Stimulated activated CD4-positive, alpha-beta T cell treated with anti-CD3 and anti-CD28 coated beads, TNF-alpha, amount 100 ng/mL, for 4 hours (primary cell): ENCODE measurements at places on chromosomes 12 and 14.

DNA sequence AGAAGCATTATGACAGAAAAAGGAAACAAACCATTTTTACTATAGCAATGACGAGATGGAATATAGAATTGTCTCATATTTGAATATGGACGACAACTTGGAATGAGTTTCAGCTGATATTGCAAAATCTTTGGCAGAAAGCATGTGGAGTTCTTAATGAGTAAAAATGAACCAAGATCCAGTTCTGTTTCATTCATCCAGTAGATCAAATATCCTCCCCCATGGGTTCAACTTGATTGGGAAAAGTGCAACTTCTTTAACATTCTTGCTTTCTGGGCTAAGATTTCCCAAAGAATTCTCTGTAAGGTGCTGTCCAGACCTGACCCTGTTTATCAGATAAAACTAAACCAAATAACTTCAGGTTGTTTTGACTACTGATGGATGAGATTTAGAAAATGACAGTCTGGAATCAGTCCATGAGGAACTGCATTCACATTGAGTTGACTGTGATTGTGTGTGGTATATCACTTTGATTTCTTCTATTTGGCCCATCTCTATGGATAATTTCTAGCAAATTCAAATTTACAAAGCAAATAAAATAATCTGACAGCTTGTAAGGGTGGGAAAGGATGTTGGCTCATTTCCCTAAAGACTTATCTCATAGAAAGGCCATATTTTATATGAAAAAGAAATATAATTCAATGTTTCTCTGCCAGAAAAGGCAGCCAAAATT is 267.4 kb downstream of the ADAMTS20 start:
- DNase-seq: no peak

DNA sequence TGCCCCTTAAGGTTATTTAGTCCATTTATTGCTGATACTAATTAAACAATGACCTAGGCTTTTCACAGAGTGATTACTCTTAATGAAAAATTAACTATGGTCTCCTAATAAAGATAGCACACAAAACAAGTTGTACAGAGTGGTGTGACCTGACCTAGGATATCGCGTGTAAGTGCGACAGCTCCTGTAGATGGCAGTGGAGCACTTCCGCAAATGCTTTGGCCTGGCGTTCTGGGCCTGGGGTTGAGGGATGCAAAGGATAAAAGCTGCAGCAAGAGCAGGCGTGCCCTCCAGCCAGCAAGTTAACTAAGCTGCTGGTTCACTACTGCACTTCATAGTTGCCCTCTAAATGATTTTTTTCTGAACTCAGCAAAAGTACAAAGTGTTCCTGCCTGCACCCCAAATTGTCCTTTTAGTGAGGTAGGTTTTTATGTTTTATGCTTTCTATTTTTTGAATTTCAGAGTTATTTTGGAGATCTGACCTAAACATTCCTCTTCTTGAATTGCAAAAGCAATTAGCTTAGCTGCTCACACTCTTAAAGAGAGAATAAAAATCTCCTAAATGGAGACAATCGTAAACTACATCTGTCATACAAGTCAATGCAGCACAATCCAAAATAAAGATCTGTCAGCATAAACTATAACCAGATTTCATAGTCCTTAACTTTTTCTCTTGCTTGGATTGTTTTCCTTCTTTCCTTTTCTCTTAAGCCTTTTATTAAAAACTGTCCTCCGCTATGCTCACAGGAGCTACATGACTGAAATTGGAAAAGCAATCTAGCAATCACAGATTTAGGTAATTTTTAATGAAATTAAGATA is 379.6 kb downstream of the LRIG3 start:
- DNase-seq: no peak

DNA sequence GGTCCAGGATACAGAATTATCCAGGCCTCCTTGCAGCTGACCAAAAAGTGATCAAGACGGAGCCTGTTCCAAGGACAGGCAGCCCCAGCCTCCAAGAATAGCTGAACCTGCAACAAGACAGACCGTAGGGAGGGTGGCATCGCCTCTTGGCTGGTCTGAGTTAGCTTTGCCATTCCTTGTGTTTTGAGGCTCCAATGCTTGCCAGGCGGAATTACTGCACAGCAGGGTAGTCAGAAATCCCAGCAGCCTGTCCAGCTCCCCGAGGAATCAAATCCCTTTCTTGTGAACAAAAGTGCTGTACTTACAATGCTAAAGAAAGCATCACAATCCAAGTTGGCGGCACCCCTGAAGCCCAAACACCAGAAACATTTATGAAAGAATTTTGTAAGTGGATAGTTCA is 246.9 kb downstream of the TMEM132C start:
- no peak for DNase-seq

- DNase-seq: no peak
Measured at GRCh38 chr12:23204933-23205778, 580.2 kb downstream of the ETNK1 start.

DNA sequence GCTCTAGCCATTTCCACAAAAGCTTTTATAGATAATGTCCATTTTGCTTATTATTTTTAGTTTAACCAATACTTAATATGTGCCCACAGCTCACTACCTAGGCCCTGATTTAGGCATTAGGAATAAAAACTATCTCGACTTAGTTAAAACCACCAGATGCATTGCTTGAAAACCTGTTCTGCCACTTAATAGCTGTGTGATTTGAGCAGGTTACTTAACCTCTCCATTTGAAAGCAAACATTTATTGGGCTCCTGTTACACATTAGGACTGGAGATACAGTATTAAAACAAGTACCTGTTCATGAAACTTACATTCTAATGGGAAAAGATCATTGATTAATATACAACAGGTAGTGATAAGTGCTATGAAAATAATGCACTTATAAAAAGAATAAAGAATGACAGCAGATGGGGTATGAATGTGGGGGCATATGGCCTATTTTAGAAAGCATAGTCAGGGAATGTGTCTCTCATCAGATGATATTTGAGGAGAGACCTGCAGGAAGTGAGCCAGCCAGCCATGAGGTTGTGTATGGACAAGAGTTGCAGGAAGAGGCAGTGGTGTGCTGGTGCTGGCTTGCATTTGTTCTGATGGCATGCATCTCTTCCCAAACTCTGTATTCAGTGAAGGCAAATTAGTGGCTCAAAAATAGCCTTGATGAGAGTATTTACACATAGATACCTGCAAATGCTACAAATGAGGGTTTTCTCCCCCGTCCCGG is 34.3 kb downstream of the NOPCHAP1 start:
- no peak for DNase-seq

DNA sequence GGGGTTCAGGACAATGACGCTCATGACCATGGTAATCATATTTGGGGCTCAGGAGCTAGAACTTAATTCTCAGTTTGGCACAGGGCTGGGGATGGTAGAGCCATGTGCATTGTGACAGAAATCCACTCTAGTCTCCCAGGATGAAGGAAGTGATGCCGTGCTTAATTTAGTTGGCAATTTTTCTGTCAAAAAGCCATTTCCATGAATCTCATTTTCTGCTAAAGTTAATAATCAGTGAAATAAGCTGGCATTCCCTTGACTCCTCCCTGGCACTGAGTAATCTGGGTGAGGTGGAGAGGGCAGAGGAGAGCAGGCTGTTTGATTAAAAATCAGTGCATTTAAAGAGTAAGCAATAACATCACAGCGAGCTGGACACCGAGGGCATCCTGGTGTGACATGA is 45.0 kb upstream of the GPR68 start:
- DNase-seq: no peak
